Daoy (cell line): ENCODE measurements at places on chromosomes 1 and 21. TPM values are rescaled to one million over a fixed set of nuclear protein-coding genes. Genes with fewer than 3 reads are reported as not detected.

- no peak for DNase-seq
Observed at GRCh38 chr1:163055005-163055404, 14.2 kb upstream of the RGS4 start.

GRCh38 chr1:203104789-203105390 is 19.1 kb upstream of the MYOG start:
- DNase-seq: no peak

The RCSD1 gene
- total RNA-seq: 0.23 and 0.83 TPM in 2 replicates

The ZNF683 gene
- not detected in 2 replicates for total RNA-seq

The PRKAA2 gene
- total RNA-seq: 6.2 and 7.5 TPM in 2 replicates

The AMY2A gene
- total RNA-seq: not detected in 2 replicates
